Activated CD4-positive, alpha-beta memory T cell treated with anti-CD3 and anti-CD28 coated beads for 36 hours (primary cell): ENCODE measurements at places on chromosomes 16 and 17. TPM values are rescaled to one million over a fixed set of nuclear protein-coding genes. Genes with fewer than 3 reads are reported as not detected.

PABPN1L gene
- total RNA-seq = not detected

ANKRD40CL gene
- total RNA-seq = not detected

PRR11 gene
- 70.2 TPM for total RNA-seq

ANKRD11 gene
- total RNA-seq = 133 TPM

CHST6 gene
- not detected for total RNA-seq

AOC3 gene
- total RNA-seq = 1.6 TPM

PRSS8 gene
- not detected for total RNA-seq

ETV4 gene
- 2.7 TPM for total RNA-seq

SLC22A31 gene
- 0.39 TPM for total RNA-seq

CD300E gene
- total RNA-seq = not detected

CETP gene
- not detected for total RNA-seq

HIGD1B gene
- total RNA-seq = not detected

SLC38A8 gene
- total RNA-seq = not detected

TP53TG3D gene
- not detected for total RNA-seq

LPCAT2 gene
- total RNA-seq = 0.40 TPM

MT1A gene
- 0.94 TPM for total RNA-seq

EME1 gene
- 47.7 TPM for total RNA-seq

IRF8 gene
- 43.1 TPM for total RNA-seq

RTN4RL1 gene
- 0.17 TPM for total RNA-seq

NXN gene
- 0.33 TPM for total RNA-seq

HES7 gene
- total RNA-seq = 2.8 TPM

PYY gene
- total RNA-seq = not detected

IL17C gene
- 0.22 TPM for total RNA-seq

CNGB1 gene
- total RNA-seq = not detected

ZG16 gene
- not detected for total RNA-seq

TK1 gene
- total RNA-seq = 193 TPM

B4GALNT2 gene
- not detected for total RNA-seq

TNFRSF12A gene
- total RNA-seq = 8.6 TPM

PRSS33 gene
- not detected for total RNA-seq

C17orf78 gene
- not detected for total RNA-seq

AFMID gene
- 16.8 TPM for total RNA-seq

PVALEF gene
- not detected for total RNA-seq

CD300A gene
- 12.3 TPM for total RNA-seq

FMNL1 gene
- 314 TPM for total RNA-seq

TM4SF5 gene
- not detected for total RNA-seq

C17orf67 gene
- 3.9 TPM for total RNA-seq

KRTAP2-2 gene
- total RNA-seq = not detected

LPO gene
- total RNA-seq = not detected

PIMREG gene
- total RNA-seq = 16.9 TPM

UMOD gene
- not detected for total RNA-seq

APOH gene
- not detected for total RNA-seq

TEKT1 gene
- not detected for total RNA-seq

KRT27 gene
- not detected for total RNA-seq

SLFN12 gene
- 10.0 TPM for total RNA-seq

CD300LF gene
- not detected for total RNA-seq

AIPL1 gene
- not detected for total RNA-seq

CACNG4 gene
- not detected for total RNA-seq

MMP2 gene
- not detected for total RNA-seq

CRYBA1 gene
- not detected for total RNA-seq

C1QL1 gene
- 0.76 TPM for total RNA-seq

CCL17 gene
- 3.1 TPM for total RNA-seq

TP53TG3C gene
- not detected for total RNA-seq

SSTR5 gene
- total RNA-seq = not detected

OR1F1 gene
- not detected for total RNA-seq
